Panc1 (cell line): ENCODE measurements at places on chromosomes 6 and 20. TPM values are rescaled to one million over a fixed set of nuclear protein-coding genes. Genes with fewer than 3 reads are reported as not detected.

- DNase-seq: no peak
Observed at GRCh38 chr6:134826889-134827737, 122.8 kb downstream of the ALDH8A1 start.

GRCh38 chr20:1119128-1119505 lies 715 bp downstream of the PSMF1 start:
- no peak for DNase-seq

DNA sequence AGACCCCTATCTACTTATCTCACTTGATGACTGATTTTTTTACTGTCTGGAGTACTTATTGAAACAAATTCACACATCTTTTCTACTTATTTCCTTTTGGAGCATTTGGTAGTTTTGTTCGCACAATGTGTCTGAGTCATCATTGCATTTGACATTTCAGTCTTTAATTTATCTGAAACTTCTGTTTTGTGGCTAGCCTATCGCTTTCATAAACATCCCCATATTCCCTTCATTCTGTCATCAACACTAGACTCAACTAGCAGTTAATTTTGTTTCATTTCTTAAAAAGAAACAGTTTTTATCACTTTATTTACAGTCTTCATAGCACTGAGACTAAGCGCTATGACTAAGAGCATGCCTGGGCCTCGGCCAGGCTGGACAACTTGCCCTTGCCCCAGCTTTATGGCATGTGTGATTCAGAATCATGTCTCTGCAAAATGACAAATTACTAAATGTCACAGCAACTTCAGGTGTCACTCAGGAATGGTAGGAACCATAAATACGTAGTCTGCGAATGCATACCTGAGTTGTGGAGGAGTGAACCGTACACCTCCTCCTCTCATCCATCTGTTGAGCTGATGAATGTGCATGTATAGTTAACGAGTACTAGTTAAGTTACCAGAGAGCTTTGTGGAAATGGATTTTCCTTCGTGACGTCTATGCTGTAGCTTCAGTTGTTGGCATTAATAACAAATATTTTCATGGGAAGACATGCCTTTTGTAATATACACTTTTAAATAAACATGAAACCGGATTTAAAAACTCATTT lies 16.2 kb downstream of the L3MBTL3 start:
- DNase-seq: no peak

- DNase-seq: no peak
Observed at GRCh38 chr6:154261688-154262397, 94.8 kb downstream of the IPCEF1 start.

HLA-B gene
- 191 TPM for total RNA-seq

GRCh38 chr6:87848616-87849015 lies 146.6 kb upstream of the AKIRIN2 start:
- DNase-seq: no peak

DNA sequence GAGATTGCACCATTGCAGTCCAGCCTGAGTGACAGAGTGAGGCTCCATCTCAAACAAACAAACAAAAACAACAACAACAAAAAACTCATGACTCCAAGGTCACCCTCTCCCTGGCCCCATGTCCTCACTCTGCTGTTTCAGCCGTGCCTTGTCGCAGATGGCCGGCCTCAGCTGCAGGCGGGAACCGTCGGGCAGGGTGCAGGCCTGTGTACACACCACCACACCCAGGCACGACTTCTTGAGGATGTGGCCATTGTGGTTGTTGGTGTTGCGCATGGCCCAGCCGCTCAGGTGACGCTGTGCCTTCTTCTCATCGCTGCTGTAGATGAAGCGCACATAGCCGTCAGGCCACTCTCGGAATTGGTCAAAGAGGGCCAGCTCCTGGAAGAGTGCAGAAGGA lies 4.8 kb downstream of the GCM2 start:
- no peak for DNase-seq

ENTPD6 gene
- 108 TPM for total RNA-seq

SYNDIG1 gene
- total RNA-seq: not detected

GRCh38 chr6:100691972-100692371 lies 189.2 kb downstream of the ASCC3 start:
- no peak for DNase-seq

- DNase-seq: no peak
Observed at GRCh38 chr20:15756002-15756753, 817.1 kb downstream of the KIF16B start.

- DNase-seq: no peak
Observed at GRCh38 chr6:113057567-113058053, 710.5 kb downstream of the RFPL4B start.
